ENCODE measurements at places on chromosomes 6 and 20.

DNA sequence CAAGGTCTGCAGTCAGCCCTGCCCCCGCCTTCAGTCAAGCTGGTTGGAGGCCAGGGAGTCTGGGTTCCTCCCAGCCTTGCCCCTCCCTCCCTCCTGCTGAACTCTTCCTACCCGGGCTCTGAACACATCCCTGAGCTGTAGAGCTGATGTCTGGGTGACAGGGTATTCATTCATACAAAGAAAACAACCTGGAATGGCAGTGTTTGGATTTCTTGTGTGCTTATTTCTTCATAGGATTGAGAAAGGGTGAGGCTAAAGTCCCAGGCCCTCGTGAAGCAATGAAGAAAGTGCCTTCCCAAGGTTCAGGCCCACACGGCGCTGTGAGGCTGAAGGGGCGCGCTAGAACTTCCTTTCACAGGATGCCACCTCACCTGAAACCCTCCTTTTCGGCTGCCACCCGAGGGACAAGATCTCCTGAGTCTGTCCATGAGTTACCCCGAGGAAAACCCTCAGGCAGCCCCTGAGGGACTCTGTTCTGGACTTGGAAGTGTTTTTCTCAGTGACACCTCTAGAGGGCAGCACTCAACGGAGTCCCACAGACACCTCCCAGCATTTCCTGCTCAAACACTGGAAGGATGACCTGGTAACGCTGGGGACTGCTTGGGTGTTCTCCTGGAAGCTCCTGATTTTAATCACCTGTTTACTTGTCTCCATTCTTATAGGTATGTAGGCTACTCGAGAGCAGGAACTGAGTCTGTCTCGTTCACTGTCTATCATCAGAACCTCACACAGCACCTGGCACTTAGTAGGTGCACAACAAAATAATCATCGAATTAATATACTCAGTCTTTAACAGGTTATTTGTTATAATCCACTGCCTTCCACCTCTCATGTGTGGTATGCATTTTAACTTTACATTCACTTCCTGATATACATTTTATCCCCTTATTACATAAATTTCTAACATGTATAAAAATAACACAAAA lies 11.8 kb upstream of the GSTA1 start:
- peak; percentile 82 for DNase-seq

- peak; percentile 90 for DNase-seq
Measured at GRCh38 chr20:48298851-48299484, 513.7 kb upstream of the SULF2 start.

- DNase-seq = no peak
Measured at GRCh38 chr6:167098825-167099225, 24.1 kb upstream of the CCR6 start.

- DNase-seq = no peak
Measured at GRCh38 chr6:170198298-170198697, 92.6 kb downstream of the DLL1 start.

DNA sequence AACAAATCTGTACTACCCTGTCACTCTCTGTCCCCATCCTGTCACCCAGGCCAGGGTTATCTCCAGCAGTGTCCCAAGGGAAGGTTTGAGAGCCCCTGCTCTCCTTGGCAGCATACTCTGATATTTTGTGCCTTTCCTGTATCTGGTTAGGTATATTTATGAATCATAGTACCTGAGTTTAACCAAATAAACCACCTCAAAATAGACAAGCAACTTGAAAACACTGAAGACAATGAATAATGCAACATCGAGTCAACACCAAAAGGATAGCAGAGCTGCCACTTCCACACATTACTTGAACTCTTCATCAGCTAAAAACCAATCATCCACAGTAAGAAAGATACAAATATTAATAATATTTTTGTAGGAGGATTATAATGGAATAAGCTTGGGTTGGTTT lies 142.6 kb upstream of the TAB2 start:
- no peak for DNase-seq
